K562 (cell line): ENCODE measurements at places on chromosomes 1 and 21.

DNA sequence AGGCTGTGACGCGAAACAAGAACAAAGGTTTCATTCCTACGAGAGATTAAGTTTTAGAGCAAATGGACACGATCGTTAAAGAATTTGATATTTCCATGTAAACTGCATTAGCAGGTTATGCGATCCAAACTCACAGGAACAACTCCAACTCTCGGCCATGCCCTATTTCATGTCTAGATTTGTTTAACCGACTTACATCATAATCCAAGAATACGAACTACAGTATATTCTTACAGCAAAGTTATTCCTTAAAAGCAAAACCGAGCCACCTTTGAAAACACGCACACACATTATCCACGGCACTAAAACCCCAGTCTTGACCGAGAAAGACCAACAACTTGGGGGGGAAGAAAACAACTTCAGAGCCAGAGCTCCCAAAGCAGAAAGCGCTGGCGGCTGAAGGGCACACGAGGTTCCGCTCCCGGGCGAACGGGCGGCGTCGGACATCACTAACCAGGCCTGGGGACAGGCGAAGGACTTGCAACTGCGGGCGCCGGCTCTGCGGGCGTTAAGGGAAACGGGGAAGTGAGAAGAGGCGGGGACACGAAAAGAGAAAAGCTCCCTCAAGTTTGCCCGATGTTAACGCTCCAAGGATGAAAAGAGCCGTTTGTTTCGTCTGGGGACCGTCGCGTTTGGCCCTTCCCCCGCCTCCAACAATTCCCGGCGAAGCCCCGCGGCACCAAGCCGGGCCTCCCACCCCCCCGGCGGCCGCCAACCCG is 690 bp downstream of the B3GALNT2 start:
- no peak for DNase-seq

GRCh38 chr1:169090900-169091311 is 15.6 kb upstream of the ATP1B1 start:
- no peak for DNase-seq

DNA sequence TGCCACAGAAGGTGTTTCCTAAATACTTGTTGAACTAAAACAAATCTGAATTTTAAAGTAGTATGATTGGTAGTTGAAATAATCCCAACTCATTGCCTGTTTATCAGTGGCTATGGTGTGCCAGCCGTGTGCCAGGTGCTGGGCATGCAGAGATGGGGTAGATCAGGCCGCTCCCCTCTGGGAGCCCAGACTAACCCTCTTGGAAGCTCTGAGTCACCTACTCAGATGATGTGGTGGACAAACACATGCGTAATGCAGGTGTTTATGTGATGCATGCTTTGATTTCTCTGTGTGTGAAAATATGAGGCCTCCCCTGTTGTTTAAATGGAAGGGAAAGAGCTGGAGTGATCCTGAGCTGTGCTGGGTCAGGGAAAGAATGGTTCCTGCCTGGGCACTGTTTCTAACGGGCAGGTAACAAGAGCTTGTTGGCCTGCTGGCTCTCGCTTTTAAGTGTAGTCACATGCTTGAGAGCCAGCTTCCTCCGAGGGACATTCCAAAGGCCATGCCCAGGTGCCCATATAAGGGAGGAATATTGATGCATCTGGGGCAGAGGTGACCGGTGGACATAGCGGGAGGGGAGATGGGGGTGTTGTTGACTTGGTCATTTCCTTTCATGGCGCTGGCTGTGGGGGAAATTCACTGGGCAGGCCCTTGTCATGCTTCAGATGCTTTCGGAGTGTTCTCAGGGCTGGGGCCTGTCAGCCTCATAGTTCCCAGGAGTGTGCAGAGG is 10.2 kb downstream of the MFN2 start:
- no peak for DNase-seq

GRCh38 chr1:14923727-14924452 is 229.7 kb upstream of the TMEM51 start:
- DNase-seq = peak; percentile 92

- DNase-seq = peak; percentile 50
Measured at GRCh38 chr1:211932231-211932932, 101.8 kb upstream of the LPGAT1 start.

DNA sequence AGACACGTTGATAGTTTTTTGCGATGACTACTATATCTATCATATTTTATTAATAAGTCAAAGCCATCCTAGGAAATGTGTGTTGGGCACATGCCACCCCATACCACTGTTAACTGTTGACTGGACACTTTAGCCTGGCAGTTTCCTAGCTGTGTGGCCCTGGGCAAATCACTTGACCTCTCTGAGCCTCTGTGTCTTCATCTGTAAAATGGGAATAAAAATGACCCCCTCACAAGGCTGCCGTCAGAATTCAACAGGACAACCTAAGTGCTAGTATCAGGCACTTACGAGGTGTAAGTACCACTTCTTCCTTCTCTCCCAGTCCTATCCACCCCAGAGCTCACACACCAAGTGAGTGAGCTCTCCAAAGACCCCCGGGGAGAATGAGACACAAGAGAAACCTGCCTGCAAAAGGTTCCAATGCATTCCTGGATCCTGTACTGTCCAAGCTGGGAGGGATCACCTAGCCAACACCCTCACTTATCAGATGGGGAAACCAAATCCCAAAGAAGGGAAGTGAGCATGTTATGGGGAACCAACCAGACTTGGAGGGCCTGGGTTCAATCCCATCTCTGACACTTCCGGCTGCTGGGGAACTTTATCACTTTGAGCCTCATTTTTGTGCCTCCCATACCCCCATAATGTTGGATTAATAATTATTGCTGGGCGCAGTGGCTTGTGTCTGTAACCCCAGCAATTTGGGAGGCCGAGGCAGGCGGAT is 24.9 kb downstream of the HSPG2 start:
- no peak for DNase-seq

DNA sequence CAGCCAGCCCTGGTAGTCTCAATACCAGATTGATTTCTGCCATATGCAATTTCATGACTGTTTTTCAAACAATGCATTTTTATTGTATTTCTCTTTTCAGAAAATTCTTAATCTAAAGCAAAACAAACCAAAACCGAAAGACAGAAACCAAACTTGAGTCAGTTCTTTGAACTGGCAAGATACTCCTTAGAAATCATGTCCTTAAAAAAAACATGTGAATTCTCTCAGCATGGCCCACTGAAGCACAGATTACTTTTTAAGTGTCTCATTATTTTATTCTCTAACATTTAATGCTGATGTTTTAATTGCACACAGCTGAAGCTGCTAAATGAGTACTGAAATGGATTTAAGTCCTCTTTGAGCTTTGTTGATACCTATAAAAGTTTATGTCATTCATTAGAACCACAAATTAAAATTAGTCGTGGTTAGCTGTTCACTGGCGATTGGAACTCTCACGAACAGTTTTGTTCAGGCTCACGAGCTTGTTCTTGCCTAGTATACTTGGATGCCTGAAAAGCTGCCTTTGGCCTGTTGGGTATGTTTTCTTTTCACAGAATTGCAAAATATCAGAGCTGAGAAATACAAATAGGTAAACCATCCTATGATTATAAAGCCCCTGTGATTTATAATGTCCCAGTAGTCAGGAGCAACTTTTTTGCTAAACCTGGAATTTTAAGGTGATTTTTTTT is 87.5 kb downstream of the CAMTA1 start:
- DNase-seq = no peak

DNA sequence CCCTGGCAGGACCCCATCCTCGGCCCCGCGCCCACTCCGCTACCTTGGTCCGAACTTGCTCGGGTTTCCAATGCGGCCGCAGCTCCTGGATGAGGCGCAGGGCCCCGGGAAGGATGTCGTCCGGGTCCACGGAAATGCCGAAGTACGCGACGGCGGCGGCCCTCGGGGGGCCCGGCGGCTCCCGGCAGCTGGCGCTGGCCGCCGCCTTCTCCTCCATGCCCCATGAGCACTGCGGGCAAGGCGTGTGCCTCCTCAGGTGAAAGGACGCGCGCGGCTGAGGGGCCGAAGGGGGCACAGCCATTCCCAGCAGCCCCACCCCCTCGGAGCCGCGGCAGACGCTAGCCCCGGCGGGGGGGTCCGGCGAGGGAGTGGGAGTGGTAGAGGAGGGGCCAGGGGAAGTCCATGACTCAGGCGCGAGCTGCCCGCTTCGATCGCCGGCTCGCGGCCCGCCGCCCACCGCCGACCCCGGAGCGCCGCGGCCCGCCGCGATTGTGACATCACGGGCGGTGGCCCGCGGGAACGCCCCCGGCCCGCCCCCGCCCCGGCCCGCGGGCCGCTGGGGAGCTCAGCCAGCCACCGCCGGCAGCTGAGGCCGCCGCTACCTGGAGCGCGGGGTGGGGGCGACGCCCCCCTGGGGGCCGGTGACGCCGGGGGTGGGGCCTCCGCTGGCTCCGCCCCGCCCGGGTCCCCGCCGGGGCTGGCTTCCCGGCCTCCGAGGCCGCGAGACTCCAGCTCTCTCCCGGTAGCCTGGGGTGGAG is at the start of gene ETNK2:
Gene ETNK2, minus strand, starts transcription at position 493 of the 758 bp plus-strand sequence. Its CDS starts 192 bp downstream, at position 301.
- peak; percentile 99 for DNase-seq

DNA sequence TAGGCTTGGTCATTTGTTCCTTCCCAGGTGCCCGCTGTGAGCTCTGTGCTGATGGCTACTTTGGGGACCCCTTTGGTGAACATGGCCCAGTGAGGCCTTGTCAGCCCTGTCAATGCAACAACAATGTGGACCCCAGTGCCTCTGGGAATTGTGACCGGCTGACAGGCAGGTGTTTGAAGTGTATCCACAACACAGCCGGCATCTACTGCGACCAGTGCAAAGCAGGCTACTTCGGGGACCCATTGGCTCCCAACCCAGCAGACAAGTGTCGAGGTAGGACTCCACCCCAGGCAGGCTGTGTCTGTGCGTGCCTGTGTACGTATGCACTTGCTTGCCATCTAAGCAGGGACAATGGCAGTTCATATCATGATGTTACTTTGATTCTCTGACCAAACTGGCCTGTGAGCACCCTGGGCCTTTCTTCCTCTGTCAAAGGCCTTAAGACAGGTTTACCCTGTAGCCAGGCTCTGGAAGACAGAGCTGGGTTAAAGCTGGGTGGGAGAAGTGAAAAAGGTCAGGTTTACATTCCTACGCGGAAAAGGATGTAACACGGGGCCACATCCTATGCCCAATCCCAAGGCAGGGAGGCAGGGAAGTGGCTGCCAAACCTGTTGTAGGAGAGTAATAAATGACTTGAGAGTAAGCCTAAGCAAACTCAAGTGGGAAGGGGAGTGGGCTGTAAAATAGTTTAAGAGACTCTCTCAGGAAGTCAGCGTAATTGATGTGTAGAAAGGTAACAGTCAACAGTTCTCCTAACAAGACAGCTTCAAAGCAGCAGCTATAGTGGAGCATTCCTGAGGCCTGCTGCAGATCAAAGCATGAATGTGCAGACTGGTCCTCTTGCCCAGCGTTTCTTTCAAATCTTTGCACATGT is 42.5 kb downstream of the LAMC2 start:
- no peak for DNase-seq

DNA sequence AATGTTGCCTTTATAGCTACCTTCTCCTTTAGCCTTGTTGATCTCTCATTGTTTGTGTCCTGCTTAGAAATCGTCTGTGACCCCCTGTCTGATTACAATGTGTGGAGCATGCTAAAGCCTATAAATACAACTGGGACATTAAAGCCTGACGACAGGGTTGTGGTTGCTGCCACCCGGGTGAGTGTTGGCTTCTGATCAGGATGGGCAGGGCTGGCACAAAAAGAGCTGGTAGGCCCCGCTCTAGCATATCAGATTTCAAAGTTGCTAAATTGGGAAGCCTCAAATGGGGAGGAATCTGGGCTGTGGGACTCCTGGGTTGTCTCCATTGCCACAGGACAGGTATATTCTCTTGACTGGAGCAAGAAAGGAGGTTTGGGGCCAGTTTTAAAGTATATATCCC is 8.4 kb downstream of the NCSTN start:
- no peak for DNase-seq

DNA sequence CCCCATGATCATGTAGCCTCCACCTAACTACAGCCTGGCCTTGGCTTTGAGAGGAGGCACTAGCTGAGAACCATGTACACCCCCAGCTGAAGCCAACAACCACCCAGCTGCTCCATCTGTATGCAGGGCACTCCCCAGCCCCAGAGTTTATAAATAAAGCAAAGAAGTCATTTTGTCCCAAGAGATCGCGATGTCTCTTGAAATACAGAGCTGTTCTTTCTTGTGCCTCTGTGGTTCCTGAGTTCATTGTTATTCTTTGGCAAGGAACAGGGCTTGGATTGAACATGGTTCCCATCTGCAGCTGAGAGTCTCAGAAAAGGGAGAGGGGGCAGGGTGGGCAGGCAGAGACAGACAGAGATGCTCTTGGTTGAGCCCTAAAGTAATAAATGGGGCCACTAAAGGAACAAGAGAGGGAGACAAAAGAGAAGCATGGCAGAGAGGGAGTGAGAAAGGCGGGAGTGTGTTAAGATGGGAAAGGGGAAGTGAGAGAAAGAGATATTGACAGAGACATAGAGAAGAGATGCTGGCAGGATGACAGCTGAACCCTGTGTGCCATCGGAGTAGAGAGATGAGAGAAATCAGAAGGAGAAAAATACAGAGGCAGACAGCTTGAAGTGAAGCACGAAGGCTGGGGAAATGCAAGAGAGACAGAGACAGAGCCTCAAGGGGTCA is 63.3 kb downstream of the TNR start:
- no peak for DNase-seq

GRCh38 chr1:59485949-59486348 is 189.1 kb downstream of the FGGY start:
- DNase-seq = no peak

GRCh38 chr1:161905269-161905884 is 118.3 kb downstream of the OLFML2B start:
- peak; percentile 44 for DNase-seq

DNA sequence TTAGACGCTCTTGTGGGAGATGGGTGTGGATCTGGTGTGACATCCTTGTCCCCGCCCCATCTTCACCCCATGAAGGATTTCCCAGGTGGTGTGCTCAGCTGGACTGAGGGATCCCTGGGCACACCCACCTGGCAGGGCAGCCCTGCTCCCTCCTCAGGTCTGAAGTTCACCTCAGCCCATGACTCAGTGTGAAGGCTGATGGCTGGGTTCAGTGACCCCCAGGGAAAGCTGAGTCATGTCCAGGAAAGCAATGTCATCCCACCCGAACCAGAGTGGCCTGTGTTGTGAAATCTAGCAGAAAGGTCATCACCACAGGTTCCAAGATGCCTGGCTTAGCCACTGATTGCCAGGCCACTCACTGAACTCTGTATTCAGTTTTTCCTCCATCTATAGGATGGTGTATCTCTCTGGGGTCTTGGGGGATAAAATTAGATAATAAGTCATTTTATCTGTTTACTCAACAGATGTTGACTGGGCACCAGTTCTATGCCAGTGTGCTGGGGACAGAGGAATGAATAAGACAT is 97.7 kb upstream of the JUN start:
- peak; percentile 86 for DNase-seq

DNA sequence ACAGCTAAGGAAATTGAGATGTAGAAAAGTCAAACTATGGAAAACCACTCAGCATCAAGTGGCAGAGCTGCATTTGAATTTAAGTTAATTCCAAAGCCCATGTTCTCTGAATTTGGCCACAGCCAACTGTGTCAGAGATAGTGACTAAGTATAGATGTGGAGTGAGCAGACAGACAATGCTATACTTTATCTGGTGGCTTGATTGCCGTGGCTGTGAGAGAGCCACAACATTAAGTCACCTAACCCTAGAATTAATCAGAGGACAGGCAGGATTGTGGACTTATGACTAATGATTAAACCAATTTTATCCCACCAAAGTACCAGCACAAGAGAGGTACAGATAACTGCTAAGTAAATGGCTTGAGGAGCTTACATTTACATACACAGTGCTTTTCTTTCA is 209.8 kb downstream of the TPR start:
- no peak for DNase-seq
